ENCODE measurements at places on chromosomes 1 and 21.

GRCh38 chr1:93567255-93567918 lies 114.2 kb downstream of the BCAR3 start:
- no peak for DNase-seq

DNA sequence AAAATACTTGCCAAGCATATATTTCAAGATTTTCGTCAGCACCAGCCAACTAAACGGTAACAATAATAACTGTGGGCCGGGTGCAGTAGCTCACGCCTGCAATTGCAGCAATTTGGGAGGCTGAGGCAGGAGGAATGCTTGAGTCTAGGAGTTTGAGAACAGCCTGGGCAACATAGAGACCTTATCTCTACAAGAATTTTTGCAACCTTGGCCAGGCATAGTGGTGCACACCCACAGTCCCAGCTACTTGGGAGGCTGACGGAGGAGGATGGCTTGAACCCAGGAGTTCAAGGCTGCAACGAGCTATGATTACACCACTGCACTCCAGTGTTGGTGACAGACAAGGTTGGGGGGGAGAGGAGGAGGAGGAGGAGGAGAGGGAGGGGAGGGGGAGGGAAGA lies 145.0 kb upstream of the TIAM1 start:
- DNase-seq = no peak

DNA sequence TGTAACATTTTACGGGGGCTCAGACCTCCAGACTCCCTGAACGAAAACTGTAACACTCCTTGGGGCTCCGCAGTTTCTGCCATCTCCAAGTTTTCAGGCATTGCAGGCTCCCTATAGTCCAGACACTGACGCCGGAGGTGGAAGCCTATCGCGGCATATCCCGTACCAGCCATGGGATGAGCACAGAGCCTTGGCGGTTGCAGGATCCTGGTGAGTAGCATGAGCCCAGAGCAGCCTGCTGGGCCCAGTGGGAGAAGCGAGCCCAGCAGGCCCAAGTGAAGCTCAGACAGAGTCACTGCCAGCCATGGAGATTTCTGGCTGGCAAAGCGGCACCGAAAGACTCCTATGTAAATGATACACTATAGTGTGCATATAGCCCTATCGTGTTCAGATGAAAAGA lies 446.8 kb downstream of the COL11A1 start:
- DNase-seq = no peak

DNA sequence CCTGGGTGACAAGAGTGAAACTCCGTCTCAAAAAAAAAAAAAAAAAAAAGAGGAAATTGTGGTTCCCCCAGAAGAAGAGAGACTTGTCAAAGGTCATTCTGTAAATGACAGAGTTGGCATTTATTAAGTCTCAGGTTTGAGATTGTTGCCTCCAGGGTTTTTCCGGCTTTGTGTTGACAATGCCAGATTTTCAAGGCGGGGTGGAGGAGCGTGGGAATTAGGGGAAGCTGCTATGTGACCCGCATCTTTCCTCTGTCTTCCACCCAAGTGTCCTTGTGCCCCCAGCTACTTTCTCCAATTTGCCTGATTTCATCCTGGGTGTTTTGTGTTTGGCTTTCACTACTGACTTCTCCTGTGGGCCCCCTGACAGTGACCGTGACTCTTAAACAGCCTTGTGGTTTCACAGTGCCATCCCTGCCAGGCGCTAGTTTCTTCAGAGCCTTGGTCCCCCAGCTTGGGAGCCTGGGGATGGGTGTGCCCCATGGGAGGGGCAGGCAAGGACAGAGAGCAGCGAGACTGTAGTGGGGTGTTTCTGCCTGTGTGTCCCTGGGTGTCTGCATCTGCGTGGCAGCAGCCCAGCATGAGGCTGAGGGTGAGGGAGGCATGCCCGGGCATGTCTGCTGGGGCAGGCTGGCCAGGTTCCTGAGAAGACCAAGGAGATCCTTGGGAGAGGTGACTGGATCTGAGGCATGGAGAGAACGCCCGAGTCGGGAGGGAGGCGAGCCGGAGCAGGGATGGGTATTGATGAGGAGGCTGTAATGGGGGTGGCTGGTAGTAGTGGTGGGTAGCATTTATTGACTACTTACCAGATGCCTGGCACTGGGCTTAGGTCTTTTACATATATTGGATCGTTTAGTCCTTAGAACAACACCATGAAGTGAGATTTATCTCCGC lies 46.3 kb downstream of the IER5 start:
- DNase-seq = no peak

- DNase-seq = no peak
Observed at GRCh38 chr1:153774780-153775457, at the start of gene SLC27A3. Gene SLC27A3, plus strand, starts transcription at chr1:153775407. Its CDS starts 91 bp downstream, at chr1:153775498.

- no peak for DNase-seq
Observed at GRCh38 chr1:221575605-221576004, 166.3 kb downstream of the DUSP10 start.

- no peak for DNase-seq
Observed at GRCh38 chr1:50720457-50721053, 239.5 kb downstream of the FAF1 start.

DNA sequence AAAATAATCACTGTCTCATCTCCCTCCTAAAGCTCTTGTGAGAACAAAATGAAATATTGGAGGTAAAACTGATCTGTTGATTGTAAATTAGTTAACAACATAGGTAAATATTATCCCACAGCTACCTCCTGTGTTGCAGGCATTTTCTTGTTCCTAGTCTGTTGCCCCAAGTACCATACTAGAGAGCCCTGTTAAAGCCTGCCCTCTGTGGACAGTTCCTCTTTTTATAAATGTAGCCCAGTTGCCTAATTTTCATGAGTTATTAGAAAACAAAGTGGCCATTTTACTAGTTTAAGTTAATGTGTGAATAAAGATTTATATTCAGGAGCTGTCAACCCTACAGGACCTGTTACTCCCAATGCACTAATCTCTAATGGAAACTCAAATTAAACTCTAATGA lies 180.0 kb upstream of the KCND3 start:
- no peak for DNase-seq

- no peak for DNase-seq
Observed at GRCh38 chr1:65077369-65077768, 70.6 kb upstream of the AK4 start.

- DNase-seq = no peak
Observed at GRCh38 chr1:167629681-167630567, at the start of gene RCSD1. Gene RCSD1, plus strand, starts transcription at chr1:167630232. Its CDS starts 192 bp downstream, at chr1:167630424.

DNA sequence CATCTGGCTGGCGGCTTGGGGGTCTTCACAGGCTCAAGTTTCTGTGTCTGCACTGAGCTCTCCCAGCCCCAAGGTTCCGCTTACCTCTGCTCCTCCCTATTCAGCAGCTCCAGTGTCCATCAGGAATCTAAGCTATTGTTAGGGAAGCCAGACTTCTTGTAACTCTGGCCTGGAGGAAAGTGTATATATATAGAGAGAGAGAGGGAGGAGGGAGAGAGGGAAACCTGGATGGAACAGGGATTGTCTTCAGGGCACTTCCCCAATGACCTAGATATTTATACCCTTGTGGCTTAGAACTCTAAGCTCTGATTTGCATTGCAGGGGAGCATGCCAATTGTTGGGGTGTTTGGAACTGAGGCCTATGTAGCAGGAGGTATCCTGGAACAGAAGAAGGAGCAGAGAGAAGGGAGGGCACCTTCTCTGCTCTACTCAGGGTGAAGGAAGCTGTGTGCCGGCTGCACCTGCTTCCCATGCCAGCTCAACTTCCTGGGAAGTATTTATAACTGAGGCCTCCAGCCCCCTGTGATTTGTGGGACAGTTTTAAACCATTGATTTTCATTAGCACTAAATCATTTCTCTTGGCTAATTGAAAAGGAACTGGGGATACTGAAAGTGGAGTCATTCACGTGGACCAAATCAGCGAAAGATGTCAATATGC lies 70.9 kb downstream of the NAV1 start:
- DNase-seq = no peak

- no peak for DNase-seq
Observed at GRCh38 chr1:50098591-50099021, 10.1 kb upstream of the ELAVL4 start.

GRCh38 chr1:175116903-175117302 lies 49.3 kb downstream of the TNN start:
- DNase-seq = no peak

Measured in T-cell (primary cell).